Activated CD4-positive, alpha-beta T cell treated with anti-CD3 and anti-CD28 coated beads, Interleukin-2, Interleukin-4, amounts not matched to agents 100 ng/mL and 50 ng/mL, durations not matched to agents 16 hours and 8 hours (primary cell): ENCODE measurements at places on chromosomes 6 and 20.
A peak's percentile ranks its signal among the peaks of the same experiment; 100 is the strongest.

DNA sequence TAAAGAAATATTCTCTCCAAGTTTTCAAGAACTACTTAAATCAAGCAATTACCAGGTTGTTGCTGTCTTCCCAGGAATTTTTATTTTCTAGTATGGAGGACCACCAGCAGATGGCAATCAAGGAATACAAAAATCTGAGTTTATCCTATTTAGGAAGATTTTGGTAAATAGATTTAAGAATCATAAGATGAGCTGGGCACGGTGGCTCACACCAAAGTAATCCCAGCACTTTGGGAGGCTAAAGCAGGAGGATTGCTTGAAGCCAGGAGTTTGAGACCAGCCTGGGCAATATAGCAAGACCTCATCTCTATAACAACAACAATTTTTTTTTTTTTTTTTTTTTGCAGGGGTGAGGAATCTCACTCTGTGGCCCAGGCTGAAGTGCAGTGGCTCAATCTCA, 19.3 kb upstream of the SEC63 start:
- peak; percentile 8 for DNase-seq

- DNase-seq = peak; percentile 69
Observed at GRCh38 chr20:19205981-19206396, 6.5 kb upstream of the SLC24A3 start.

DNA sequence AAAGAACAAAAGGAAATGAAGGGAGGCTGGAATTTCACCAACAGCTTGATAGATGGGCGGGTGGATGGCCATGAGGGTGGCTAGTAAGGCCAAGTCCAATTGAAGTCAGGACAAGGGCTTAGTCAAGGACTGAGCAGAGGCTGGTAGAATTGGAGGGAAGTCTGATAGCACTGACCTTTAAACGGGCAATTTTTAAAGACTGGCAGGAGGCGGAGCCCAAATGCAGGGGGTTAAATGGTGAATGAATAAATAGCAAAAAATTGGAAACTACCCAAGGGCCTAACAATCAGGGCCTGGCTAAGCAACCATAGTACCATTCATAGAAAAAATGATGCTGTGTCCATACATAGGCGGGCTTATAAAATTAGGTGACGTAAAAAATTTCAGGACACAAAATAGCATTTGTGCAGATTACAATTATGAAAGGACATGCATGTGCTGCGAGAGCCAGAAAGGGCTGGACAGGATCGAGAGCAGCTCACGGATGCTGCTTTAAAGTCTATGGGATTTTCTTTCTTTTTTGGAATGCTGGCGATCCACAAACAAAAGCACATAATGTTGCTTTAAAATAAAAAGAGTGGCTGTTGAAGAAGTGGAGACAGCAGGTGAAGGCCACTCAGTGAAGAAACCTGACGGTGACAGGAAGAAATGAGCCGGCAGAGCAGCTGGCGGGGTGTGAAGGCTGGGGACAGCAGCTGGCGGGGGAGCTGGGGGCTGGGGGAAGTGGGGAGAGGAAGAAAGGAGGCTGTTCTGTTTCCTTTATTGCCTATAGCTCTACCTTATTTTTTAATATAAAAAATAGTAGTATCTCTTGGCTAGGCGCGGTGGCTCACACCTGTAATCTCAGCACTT, 42.8 kb upstream of the TAF8 start:
- no peak for DNase-seq

- DNase-seq = no peak
Observed at GRCh38 chr6:5506149-5506548, 244.8 kb downstream of the FARS2 start.

- no peak for DNase-seq
Observed at GRCh38 chr6:43951756-43952675, 175.2 kb downstream of the MRPL14 start.
